ENCODE measurements at places on chromosomes 12 and 14.

DNA sequence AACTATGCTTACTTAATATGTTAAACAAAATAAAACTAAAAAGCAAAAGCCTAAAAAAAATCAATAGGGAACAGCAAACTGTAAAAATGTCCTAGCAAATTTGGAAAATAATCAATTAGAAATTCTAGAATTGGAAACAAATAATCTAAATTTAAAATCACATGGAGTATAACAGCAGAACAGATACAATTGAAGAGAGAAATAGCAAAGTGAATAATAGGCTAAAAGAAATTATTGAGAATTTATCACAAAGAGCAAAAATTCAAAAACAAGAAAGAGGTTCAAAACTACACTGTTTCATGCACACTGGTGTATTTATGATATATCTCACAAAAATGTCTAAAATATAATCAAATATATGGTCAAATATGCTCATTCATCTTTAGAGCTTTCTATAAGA is 231.9 kb downstream of the GPHN start:
- DNase-seq, result no peak

- DNase-seq, result no peak
These were observed 84.0 kb downstream of the PRMT8 start for GRCh38 chr12:3574986-3575385.

GRCh38 chr14:96747006-96747405 is 50.2 kb upstream of the VRK1 start:
- no peak for DNase-seq

- DNase-seq, result no peak
These were observed 10.3 kb downstream of the RERGL start for GRCh38 chr12:18079541-18080246.

DNA sequence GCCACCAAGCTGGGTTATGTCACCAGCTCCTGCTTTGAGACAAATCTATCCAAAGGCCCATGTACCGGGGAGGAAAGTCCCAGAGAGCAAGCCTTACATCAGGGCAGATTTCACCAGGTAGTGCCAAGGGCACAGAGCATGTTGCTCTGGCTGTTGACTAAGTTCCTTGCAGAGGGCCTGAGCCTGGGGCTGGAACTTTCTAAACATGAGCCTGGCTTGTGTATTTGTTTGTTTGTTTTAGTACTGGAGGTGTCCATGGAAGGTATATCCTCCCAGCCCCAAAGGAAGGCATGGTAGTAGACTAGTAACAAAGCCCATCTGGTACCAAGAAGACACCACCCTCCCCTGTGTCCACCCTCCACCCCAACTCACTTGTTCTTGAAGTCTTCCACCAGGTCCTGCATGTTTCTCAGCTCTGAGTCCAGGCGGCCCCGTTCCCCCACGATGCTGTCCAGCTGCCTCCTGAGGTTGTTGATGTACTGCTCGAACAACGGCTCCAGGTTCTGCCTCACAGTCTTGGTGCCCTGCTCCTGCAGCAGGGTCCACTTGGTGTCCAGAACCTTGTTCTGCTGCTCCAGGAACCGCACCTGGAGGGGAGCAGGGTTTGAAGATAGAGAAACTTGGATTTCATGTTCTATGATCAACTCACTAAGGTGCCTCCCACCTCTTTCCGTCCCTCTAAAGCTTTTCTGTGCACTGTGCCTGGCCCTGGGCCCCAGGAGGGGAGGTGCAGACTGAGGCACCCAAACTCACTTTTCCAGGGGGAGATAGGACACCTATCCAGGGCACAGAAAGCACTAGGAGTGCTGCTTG is 1.4 kb downstream of the KRT5 start:
- no peak for DNase-seq

- peak; percentile 24 for DNase-seq
These were observed 293.5 kb upstream of the RTL1 start for GRCh38 chr14:101196795-101197590.

DNA sequence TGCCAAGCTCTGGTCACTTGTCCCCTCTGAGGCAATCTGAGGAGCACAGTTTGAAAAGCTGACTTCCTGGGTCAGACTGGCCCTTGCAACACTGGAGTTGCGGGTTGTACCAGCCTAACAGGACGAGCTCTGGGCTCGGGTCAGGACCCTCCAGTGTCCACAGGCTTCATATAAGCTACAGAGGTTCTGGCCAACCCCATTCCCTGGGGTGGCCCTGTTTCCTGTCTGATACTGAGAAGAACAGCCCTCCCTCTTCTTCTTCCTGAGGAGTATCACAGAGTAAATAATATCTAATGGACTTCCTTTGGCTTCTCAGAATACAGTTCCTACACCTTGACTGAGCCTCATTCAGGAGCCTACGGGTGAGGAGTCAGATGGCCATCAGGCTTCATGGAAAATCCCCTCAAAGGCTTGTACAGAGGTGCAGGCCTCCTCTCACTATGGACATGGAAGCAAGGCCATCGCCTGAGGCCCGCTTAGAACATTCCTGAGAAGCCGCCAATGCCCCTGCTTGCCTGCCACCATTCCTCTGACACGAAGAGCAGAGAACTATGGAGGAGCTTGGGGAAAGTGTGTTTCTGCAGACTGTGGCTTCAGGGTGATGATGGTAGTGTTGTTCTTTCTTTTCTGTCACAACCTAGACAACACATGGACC is 28.5 kb upstream of the ANO2 start:
- DNase-seq, result no peak

- no peak for DNase-seq
These were observed 10.5 kb downstream of the MTRFR start for GRCh38 chr12:123243671-123244262.

- no peak for DNase-seq
These were observed 422.2 kb upstream of the FOXG1 start for GRCh38 chr14:28344381-28344780.

DNA sequence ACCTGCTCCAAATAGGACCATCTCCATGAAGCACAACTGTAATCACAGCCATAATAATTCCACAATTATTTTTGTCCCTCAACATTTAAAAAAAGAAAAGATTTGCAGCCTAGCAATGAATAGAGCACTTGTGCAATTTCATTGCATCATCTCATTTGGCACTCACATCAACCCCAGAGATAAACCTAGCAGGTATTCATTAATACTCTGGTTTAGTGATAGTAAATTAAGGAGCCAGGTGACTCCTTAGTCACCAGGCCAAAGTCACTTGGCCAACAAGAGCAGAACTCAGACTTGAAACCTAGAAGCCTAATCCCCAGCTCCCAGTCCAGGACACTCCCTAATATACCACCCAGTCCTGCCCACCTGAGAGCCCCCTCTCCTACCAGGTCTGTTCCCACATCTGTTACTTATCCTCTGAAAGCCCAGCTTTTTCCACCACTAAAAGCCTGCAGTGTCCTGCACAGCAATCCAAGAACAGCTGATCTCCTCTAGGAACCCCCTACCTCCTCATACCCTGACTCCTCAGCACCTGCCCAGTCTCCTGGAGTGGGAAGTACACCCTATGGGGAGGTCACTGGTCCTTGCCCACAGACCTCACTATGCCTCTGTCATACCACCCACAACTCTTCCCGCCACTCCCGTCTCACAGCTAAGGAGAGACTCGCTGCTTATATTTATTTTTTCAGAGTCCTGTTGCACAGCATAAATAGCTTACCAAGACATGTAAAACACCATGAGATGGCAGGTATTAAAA is 22.1 kb downstream of the OR10P1 start:
- no peak for DNase-seq

- no peak for DNase-seq
These were observed 31.3 kb upstream of the GSC start for GRCh38 chr14:94801225-94801624.

GRCh38 chr12:95573951-95574576 is 22.8 kb upstream of the USP44 start:
- no peak for DNase-seq

DNA sequence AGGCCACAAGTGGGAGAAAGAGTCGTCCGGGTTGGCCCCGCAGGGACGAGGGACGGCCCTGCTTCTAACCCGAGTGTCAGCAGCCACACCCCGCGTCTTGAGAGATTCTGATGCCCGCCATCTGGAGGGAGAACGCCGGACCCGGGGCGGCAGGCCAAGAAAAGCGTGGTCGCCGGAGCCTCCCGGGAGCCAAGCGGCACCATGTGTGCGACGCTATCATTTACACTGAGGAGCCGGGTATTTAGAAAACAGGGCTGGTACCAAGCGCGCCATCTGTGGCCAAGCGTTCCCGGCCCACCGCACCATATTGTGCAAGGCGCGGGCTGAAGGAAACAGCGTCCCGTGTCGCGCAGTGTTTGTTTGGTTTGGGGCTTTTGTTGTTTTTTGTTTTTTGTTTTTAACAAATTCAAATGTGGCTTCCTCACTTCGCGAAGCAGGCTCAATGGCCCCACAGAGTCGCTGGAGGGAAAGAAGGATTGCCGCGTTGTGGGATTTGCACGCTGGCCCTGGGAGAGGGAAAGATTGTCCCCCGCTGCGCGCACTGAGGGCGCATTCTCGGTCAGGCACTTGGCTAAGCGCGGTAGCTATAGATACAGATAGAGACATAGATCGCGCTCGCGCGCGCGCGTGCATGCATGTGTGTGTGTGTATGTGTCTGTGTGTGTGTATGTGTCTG is 153.8 kb downstream of the BCL11B start:
- no peak for DNase-seq

GRCh38 chr12:26281320-26281719 is 85.9 kb downstream of the SSPN start:
- no peak for DNase-seq

GRCh38 chr12:100399095-100399494 is 42.2 kb downstream of the SLC17A8 start:
- no peak for DNase-seq

DNA sequence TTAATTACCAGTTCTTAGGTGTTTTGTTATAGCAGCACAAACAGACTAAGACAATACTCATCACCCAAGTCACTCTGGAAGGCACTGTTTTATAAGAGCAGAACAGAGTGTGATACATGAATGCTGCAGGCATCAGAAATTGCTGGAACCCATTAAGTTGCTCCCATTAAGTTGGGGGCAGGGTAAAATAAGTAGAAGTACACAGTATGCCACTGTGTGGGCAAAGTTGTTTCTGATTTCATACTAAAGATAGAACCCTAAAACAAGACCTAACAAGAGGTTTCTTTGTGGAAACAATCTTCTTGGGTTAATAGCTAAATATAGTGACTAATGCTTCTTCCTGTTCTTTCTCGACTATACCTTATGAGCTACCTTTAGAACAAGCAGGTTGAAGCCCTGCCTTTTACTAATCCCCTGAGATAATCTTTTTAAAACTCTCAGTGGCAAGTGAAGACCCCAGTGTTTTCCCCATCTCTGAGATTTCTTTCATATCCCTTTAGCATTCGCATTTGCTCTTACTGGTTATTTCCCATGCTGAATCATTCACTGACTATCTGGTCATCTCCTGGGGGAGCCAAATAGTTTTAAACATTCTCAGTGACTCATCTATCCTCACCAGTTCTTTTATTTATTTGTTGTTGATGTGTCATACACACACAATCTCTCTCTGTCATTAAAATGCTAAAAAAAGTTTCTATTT is 52.3 kb downstream of the SOCS2 start:
- DNase-seq, result no peak

DNA sequence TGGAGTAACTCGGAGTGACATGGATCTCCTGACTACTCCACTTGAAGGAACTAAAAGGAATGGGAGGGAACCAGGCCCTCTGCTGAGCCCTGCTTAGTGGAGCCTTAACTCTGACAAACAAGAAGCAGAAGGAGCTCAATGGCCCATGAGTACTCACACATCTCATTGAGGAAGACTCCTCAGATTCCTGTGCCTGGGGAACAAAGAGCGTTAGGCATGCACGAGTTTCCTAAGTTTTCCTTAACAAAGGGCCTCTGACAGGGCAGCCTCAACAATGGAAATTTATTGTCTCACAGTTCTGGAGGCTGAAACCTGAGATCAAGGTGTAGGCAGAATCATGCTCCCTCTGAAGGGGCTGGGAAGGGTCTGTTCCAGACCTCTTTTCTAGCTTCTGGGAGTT is 185.7 kb upstream of the NTF3 start:
- DNase-seq, result no peak

DNA sequence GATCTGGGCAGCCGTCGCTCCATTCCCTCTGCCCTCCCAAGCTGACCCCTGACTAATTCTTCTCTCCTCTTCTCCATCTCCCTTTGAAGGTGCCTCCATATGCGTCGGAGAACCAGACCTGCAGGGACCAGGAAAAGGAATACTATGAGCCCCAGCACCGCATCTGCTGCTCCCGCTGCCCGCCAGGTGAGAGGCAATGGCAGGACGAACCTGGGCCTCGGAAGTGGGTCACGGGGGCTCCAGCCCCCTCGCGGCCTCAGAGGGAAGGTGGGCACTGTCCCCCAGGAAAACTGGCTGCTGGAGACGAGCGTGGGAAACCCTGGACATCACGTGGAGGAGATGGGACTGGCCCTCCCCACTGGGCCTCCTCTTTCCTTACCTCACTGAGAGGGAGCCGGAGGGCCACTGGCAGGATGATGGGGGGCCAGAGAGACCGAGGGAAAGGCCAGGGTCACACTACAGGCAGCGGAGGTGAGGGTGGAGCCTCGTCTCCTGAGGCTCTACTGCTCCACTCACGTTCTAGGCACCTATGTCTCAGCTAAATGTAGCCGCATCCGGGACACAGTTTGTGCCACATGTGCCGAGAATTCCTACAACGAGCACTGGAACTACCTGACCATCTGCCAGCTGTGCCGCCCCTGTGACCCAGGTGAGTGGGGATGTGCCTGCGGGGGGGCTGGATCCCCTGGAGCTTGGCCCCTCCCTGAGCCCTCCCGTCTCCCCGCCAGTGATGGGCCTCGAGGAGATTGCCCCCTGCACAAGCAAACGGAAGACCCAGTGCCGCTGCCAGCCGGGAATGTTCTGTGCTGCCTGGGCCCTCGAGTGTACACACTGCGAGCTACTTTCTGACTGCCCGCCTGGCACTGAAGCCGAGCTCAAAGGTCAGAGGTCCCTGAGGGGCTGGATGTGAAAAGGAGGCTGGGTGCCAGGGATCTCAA is 806 bp downstream of the LTBR start:
- DNase-seq, result no peak

DNA sequence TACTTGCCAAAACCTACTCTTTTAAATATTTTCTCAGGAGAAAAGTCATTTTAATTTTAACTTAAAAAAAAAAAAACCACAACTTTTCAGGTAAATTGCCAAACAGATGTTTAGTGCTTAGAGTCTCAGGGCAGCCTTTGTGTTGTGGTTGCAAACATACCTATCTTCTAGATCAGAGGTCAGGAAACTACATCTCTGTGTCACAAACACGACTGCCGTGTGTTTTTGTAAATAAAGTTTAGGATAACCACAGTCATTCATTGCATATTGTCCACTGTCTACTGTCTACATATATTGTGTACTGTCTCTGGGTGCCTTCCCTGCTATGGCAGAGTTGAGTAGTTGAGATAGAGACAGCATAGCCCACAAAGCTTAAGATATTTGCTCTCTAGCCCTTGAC is 48.9 kb downstream of the DYRK2 start:
- DNase-seq, result peak; percentile 67

DNA sequence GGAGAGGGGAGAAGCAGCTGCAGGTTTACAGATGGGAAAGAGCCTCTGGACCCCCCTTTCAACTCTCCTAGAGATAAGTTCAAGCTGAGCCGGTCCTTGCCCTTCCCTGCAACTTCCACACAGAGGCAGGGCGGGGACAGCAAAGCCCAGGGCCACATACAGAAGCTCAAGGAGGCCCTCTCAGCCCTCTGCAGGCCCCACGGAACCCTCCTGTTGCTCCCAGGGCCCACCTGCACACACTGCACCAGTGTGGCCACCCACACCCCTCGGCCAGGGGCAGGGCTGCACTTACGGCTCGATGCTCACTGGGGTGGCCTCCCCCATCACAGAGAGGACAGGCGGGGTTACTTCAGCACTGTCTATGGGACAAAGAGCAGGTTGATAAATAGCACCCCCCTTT is 13.0 kb upstream of the PNMA1 start:
- no peak for DNase-seq
